Activated naive CD8-positive, alpha-beta T cell treated with anti-CD3 and anti-CD28 coated beads, Interleukin-2, amount 10 ng/mL, durations not matched to agents 7 days and 5 days (primary cell): ENCODE measurements at places on chromosomes 5 and 9.
A peak's percentile ranks its signal among the peaks of the same experiment; 100 is the strongest.

DNA sequence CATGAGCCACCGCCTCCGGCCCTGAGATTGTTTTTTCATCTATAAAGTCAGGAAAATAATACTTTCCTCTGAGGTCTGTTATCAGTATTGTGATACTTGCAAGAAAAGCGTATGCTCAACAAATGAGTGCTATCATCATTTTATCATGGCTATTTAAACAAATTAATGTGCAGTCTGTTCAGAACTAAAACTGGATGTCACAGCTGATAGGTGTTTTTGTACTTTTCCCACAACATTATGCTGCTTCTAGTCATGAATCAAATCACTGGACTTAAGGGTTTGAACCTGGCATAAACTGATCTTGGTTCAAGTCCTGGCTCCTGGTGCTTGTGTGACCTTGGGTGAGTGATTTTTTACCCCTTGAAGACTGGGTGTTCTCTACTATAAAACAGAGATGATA, 21.4 kb upstream of the PHF19 start:
- no peak for DNase-seq

DNA sequence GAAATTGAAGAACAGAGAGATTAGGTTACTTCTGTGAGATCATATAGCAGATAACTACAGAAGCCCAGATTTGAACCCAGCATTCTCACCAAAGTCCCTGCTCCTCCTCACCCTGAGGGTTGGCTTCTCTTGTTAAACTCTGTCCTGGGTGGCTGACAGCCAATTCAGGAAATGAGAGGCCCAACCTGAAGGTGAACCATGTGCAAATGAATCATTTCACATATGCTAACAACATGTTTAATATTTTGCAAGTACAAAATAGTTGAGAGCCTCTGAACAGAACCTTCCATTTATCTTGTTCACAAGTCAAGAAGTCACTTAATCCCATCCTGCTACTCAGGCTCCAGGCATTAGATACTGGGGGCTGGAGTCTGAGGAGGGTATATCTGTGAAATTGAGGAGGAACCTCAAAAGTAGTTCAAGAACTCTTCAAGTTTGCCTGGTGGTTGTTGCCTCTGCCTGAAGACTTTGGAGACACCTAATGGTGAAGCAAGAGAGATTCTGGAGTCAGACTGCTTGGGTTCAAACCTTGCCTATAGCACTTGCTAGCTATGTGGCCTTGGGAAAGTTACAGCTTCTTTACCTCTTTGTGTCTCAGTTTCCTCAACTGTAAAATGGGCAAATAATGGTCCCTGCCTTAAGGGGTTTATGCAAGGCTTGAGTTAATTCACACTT, 564.0 kb downstream of the PSAT1 start:
- DNase-seq, result no peak

DNA sequence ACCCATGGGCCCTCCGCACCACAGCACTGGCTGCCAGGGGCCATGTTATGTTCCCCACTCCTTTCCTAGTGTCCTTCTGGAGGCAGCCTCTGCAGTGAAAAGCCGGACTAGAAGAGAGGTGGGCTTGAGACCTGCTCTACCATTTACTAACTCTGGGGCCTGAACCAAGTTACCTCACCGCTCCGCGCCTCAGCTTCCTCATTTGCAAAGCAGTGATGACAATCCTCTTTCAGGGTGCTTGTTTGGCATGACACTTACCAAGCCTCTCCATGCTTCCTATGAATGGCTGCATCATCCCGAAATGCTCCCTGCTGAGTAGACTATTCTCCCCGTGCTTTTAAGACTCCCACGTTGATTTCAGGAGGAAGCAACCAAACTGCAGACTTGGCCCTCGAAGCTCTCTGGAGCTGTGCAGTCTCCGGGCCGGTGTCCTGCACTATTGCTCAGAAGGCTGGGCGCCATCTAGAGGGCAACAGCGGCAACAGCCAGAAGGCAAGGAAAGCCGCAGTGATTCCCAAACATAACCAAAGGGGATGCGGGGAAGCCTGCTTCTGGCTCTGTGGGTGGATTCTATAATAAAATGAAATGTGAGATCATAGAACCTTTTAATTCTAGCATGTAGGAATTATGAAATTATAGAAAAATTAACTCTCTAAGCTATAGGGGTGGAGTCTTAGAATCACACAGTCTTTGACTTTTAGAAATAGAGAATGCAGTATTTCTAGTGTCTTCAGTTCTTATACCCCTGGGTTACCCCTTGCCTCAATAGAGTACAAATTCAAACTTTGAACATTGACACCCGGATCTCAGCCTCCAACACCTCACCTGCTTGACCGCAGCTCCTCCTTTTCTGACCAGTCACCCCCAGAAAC, 599.8 kb upstream of the BRINP1 start:
- DNase-seq, result peak; percentile 59

DNA sequence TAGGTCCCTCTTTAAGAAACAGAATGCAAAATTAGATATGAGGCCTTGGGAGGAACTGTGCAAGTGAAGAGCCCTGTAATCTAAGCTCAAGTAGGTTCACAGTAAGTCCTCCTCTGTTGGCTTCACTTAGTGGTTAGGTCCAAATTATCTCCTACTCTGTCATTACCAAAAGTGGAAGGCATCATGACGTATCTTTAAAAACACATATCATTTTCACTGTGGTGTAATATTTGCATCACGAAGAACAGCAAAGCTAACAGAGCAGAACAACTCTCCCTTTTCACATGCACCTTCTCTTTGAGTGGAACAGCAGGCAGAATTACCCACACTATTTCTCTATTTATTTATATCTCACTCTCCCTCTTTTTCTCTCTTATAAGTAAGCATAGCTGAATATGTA, 240.5 kb upstream of the CCNH start:
- DNase-seq, result no peak

DNA sequence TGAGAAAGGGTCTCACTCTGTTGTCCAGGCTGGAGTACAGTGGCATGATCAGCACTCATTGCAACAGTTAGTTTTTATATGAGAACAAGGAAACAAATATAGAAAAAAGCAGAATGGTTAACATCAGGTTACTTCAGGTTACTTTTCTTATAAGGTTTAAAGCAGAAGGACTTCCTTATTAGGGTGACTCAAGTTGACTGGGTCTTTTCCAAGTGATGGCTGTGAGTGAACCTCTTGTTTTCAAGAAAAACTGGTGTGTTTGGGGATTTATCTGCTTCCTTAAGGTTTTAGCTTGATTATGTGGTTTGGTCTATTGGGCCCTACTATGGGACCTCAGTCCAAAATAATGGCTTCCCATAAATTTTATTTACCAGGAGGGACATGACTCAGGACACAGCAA, 99.2 kb downstream of the ARRDC3 start:
- DNase-seq, result no peak

GRCh38 chr5:98905857-98906688, 22.7 kb downstream of the CHD1 start:
- no peak for DNase-seq

DNA sequence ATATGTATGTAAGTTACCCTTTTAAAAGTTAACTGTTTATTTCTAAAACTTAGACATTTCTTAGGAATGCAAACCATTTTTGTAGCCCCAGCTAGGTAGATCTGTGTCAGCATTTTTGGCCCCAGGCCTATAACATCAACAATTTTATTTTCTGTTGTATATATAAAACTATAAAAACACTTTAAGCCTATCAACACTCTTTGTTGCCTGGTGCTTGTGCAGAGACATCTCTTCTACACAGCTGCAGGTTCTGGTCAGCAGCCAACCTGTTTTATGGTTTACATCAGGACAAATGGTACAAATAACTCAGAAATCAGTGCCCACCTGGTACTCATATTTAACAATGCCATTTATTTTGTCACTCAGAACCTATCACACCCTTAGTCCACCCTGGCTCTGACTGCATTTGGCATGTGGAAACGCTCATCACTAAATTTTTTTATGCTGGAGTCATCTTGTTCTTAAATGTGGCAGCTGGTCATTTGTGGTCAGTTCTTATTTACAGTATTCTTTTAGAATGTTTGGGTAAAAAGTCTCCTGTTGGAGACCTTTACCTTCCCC, 173.4 kb downstream of the DNAH5 start:
- no peak for DNase-seq

DNA sequence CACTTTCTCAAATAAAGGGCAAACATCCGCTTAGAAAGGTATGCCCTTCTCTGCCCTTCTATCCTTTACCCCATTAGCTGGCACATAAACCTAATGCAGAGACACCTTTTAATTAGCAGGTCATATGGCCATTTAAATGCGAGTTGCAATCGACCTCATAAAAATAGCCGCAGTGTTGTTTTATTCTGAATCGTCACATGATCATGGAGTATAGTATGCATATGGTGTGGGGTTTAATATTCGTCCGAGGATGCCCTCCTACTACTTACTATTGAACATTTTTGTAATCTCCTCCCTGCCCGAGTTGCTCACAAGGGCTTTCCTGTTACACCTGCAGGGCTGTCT, 72.0 kb downstream of the PIK3R1 start:
- DNase-seq, result no peak

- DNase-seq, result no peak
Observed at GRCh38 chr5:172541099-172541772, 86.9 kb upstream of the SH3PXD2B start.

DNA sequence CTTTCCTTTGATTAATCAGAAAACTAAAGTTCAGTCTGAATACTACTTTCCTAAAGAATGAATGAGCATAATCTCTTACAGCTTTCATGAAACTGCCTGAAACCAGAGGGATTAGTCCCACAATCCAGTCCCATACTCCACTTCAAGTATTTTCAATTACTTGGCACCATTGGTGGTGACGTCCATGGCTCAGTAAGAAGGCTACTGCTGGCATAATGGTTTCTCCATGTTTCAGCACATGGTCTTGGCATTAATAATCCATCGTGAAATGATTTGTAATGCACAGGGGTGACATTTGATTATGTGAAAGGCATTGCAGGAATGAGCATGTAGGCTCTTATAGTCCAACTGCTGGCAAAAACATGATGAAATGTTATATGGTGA, 23.4 kb downstream of the LIX1 start:
- no peak for DNase-seq

DNA sequence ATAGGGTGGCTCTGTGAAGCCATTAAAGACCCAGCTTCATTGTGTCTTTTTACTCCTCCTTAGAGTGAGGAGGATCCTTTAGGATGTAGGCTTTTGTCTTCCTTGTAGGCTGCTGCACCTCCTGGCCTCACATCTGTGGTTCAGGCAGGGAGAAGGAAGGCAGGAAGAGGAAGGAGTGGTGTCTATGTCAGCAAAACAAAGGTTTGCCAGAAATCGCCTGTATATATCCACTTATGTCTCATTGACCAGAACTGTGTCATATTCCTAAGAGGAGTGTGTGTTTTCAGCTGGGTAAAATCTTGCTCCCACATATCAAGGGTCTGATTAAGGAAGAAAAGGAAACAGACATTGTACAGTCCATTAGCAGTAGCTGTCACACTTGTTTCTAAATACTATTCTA, 213.8 kb downstream of the ARHGAP26 start:
- no peak for DNase-seq

- DNase-seq, result no peak
Observed at GRCh38 chr5:17403695-17404490, 94.1 kb upstream of the TAF11L2 start.

DNA sequence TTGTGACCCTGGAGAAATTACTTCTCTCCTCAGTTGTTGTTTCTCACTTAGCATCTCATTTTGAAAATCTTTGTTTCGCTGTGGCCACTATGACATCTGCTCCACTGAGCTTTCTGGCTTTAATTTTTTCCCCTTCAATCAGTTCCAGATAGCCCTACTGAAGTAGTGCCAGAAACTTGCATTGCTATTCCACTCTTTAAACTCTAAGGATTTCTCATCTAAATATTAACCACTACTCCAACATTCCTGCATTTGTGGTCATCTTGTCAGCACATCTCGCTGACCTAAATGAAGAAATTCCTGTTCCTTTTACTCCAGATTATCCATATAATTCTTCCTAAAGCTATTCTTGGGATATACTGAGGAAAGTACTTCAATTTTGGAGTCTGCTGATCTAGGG, 15.3 kb upstream of the NOL6 start:
- no peak for DNase-seq

- DNase-seq, result no peak
Observed at GRCh38 chr9:27679338-27679737, 106.1 kb upstream of the C9orf72 start.

GRCh38 chr5:178318893-178319292, 86.3 kb upstream of the PHYKPL start:
- no peak for DNase-seq

- no peak for DNase-seq
Observed at GRCh38 chr5:59833448-59833847, 60.1 kb downstream of the PDE4D start.

DNA sequence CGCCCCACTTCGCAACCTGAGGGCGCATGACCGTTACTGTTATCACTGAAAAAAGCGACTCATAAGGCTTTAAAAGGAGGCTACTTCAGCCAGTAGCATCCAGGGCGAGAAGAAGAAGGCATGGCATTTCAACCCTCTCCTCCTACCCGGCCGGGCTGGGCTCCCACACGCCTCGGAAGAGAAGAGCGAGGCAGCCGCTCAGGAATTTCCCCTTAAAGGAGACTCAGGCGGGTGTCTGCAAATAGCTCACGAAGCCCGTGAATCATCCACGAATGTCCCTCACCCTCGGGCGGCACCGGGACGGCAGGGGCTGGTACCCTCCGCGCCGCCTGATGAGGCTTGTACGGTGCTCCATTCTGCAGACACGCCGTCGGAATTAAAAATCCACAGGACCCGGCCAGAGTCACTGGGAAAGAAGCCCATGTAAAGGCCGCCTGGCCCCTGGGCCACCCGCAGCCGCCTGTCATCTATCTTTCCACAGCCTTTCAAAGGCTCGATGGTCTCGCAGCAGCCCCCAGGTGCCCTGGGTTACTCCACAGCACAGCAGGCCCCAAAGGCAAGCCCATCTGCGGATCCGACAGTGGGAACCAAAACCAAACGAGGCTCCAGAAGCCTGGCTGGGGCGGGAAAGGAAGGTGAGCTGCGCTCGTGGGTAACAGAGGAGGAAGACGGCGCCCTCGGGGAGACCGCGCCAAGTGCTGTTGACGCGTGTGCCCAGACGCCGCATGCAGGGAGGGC, 11.8 kb downstream of the SLC12A7 start:
- no peak for DNase-seq

- no peak for DNase-seq
Observed at GRCh38 chr5:42396111-42396510, 27.1 kb upstream of the GHR start.

DNA sequence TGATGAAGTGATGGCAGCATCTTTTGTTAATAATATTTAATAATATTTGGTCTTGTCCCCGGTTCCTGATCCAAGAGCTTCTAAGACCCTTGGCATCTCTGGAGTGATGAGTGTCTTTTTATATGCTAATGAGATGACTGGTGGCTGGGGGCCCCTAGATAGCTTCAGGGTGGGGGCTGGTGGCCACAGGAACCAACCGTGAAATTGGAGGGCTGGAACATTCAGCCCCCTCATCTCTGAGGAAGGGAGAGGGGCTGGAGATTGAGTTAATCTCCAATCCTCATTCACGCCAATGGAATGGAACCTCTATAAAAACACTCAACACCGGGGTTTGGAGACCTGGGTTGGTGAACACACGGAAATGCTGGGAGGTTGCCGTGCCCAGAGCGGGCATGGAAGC, 78.2 kb upstream of the RAPGEF1 start:
- DNase-seq, result no peak
